ENCODE measurements at places on chromosomes 4 and X.

- no peak for DNase-seq
Measured at GRCh38 chr4:110865611-110866259, 242.9 kb upstream of the PITX2 start.

DNA sequence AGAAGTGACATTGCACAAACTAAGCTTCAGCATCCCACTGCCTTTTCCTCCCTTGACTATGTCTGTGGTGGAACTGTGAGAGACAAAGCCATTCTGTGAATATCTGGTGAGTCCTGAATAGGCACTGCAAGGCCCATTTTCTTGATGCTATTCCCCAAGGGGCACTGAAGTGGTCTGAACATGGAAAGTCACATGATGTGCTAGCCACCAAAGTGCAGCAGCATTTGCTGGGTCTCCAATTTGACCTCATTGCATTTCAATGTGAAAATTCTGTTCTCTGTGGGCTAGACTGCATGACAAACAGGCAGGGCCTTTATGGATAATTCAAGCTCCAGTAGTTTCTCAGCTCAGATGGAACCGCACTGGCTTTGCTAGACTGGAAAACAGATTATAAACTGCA is 627.4 kb upstream of the BOD1L1 start:
- DNase-seq, result no peak

GRCh38 chr4:23001478-23001877 is 308.7 kb downstream of the GBA3 start:
- no peak for DNase-seq

DNA sequence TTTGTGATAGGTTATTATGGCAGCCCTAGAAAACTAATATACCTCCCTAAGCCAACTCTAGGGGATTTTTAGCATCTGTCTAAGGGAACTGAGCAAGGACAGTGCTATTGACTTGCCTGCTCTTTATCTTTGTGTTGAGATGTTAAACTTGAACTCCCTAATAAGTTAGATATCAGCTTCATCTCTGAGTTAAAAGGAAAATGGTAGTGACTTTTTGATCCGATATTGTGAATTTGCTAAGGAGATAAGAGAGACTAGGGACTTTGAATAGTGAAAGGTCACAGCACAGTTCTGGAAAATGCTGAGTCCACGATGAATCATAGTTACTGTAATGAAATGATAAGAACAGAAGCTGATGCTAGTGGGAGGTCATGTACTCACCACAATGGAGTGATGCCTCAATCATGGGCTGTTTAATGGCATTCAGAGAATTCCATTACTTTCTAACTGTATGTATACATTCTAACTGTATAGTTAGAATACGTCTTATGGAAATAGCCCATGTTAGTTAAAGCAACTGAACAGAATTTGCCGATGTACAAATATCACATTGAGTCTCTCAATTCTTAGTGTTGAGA is 147.2 kb downstream of the GLRA3 start:
- no peak for DNase-seq

DNA sequence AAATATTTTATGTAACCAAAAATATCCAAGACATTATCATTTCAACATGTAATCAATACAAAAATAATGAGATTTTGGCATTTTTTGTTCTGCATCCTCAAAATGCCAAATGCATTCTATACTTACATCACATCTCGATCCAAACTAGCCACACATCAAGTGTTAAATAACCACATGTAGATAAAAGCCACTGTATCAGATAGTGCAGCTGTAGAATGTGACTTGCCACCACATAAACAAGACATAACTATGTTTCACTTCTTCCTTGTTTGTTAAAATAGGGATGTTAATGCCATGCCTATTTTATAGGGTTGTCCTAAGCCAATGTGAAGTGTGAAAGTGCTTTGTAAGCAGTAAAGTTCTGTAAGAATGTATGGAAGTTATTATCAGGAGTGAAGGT is 20.9 kb downstream of the INTS6L start:
- DNase-seq, result no peak

DNA sequence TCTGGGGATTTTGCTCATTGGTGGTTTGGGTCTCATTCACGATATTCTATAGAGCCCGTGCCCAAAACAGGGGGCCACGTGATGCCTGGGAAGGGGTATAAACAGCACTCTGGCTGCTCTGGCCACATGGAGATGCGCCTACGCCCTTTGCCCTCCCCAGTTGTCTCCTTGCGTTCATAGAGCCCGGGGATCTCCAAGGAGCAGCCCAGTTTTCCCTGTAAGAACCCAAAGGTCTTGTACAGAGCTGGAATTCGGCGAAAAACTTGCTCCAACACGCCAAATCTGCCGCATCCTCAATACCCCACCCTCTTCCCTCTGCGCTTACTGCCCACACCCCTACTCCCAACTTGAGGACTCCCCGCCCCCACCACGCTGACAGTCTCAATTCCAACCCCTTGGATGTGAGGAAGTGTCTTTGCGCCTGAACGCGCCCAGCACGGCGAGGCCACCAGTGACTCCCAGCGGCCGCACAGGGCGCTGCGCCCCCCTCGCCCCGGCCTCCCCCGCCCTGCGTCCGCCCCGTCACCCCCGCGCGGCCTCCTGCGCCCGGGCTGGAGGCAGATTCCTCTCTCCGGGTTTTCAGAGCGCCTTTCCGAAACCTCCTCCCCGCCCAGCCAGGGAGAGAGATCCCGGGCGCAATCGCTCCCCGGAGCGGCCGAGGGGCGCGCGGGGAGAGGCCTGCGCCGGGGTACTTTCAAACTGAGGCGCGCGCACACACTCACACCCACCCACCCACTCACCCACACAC is at the start of gene NHS:
TSS of gene NHS (plus strand) at position 582 of the 748 bp plus-strand sequence. CDS start 558 bp downstream, outside the sequence.
- peak; percentile 20 for DNase-seq

GRCh38 chr4:81714291-81714690 is 242.6 kb upstream of the RASGEF1B start:
- no peak for DNase-seq

GRCh38 chrX:9279234-9279544 is 185.7 kb upstream of the TBL1X start:
- peak; percentile 61 for DNase-seq

DNA sequence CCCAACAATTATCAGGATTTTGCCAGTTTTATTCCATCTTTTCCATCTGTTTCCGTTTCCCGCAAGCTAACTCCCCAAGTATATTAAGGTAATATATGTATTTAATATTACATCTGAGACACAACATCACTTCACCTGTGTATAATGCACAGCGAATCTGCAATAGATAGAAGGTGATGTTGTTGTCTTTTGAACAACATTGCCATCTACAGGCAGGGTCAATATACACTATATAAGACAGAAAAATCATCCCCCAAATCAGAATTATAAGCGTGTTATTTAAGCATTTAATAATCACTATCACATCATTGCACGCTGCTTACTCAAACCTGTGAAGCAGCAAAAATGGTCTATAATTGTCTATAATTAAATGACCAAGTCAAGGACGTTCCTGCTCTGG is 1115.5 kb downstream of the NLGN4X start:
- DNase-seq, result peak; percentile 29

DNA sequence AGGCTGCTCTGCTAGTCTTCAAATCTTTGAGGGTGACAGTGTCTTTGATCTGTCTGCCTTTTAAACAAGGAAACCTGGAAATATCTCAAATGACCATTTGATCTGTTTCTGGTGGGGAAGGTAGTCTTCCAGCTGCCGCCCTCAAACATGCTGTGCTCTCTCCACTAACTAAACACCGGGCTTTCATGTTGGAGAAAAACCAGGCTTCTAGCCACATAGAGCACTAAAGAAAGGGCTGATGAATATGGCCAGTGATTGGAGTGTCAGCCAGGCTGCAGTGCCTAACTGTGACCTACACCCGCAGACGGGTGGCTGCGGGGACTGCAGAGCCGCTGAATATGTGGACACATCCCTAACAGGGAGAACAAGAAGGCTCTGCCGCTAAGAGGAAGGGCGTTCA is 85.9 kb downstream of the UNC5C start:
- DNase-seq, result no peak

DNA sequence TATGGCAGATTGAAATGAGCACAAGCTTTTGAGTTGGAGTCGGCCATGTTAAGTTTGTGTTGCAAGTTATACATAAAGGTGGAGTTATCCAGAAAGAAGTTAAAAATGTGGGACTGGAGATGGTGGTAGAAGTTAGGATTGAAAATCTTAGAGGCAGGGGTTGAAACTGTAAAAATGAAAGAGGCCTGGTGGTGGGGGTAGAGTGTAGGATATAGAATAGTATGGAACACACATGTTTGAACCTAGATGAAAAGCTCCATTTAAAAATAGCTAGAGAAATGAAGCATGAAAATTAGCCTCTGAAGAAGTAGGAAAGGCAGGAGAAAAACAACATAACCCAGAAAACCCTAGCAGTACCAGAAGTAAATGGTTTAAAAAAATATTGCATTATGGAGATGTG is 131.8 kb upstream of the ENPEP start:
- no peak for DNase-seq

DNA sequence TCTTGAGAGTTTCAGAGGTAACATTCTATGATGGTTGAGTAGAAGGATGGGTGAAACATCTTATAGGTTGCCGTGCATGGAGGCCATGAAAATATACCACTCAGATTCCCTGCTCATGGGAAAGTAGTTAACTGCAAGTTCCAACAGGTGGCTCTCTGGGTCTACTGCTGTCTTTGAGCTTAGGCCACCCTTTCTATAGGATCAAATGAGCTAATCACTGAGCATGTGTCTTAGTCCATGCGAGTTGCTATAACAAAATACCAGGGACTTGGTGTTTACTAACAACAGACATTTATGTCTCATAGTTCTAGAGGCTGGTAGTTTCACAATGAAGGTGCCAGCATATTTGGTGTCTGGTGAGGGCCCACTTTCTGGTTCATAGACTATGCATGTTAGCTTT is 144.8 kb upstream of the UNC5C start:
- DNase-seq, result no peak

- no peak for DNase-seq
Measured at GRCh38 chrX:137062915-137063617, 29.3 kb upstream of the GPR101 start.

DNA sequence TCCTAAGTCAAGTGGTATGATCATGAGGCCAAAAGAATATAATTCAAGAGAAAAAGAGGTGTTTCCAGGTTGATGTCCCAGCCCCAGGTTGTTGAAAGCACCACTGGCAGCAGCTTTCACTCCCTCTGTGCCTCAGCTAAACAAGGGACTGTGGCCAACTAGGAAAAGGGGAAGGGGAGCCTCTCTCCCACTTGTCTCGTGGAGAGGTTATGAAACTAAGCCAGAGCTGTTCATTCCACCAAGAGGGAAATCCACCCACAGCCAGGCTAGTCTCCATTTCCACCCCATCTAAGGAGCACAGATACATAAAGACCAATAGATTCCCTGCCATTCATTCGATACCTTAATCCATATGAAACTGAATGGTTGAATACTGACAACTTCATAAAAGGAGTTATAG is 8.1 kb downstream of the ANXA5 start:
- no peak for DNase-seq
